ENCODE measurements at places on chromosomes 1 and 21.
A peak's percentile ranks its signal among the peaks of the same experiment; 100 is the strongest.

DNA sequence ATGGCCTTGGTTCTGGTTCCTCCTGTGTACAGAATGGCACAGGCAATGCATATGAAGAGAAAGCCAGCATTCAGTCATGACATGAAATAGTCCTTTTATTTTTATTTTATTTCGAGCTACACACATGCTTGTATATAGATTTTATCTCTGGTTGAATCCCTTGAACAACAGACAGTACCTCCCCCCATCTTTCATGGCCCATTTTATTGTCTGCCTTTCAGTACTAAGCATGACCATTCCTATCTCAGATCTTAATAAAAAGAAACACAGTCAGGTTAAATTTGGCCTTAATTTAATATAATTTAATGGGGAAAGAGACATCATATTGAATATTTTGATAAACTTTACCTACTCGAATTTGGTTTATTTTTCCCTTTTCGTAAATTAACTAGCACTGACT, 76.4 kb upstream of the VANGL1 start:
- no peak for DNase-seq

DNA sequence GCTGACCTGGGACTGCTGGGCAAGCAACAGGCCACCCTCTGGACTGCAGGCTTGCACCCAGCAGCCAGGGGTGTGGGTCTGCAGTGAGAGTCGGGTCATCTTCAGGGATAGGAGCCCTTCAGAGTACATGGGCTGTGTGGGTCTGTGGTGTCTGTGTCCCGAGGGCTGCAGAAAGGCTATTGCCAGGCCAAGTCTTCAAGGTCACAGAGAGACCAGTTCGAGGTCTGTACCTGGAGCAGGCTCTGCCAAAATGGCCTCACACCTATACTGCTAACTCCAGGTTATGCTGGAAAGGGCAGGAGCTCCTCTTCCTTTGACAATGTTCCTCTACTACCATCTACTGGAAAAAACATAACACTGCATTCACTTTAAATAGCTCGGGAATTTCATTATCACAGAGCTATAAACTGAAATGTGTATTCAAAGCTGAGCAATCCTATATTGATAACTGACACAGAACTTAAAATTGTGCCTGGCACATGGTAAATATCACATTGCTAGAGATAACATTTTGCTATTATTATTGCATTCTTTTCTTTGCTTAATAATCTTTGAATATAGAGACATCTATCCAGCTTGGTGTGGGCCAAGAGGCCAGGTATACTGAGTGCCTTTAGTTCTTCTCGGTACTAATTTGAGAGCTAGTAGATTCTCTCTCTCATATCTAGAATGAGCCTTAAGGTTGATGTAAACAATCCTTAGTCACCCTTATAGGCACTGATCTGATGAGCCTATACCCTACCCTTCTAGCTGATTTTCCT, 6.9 kb upstream of the DNAH14 start:
- DNase-seq, result peak; percentile 67

DNA sequence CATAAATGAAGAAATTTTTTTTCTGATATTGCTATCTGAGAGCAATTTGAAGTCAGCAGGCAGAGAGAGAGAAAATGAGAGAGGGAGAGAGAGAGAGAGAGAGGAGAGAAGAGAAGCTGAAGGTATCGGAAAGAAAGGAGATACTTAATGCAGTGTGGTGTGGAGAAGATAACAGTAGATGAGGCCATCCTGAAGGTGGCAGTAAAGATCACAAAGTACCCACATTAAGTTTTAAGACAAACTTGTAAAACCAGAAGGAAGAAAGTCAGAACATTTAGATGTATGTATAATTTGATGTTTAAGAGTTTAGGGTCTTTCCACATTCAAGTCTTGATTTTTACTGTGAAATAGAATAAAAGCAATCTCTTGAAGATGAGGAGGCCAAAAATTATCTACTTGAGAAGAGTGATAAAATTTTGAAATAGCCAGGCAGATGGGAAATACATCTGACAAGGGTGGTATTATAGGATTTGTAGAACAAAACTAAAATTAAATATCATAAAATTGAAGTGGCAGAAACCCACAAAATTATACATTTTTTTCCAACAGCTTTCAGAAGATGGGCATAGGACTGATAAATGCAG, 1753.4 kb downstream of the MRPL39 start:
- peak; percentile 2 for DNase-seq

DNA sequence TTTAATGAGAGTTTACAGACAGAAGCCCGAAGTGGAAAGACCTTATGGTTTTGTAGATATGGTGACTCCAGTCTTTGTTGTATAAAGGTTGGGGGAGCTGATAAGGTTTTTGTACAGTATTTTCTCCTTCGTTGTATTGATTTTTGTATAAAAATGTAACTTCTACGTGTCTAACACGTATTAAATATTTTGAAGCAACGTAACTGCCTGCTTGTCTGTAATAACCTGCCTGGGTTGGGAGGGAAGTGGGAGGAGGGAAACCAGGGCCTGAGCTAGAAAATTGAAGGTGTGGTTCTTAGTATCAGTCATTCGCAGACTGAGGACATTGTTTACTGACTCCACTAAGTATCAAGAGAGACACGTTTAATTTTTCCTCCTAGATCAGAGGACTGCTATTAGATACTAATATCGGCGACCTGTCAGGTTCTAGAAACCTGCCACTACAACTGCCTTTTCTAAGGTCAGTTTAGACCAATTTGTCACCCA, 2.2 kb downstream of the IER5 start:
- peak; percentile 40 for DNase-seq

GRCh38 chr1:206447792-206448191, 22.5 kb upstream of the IKBKE start:
- DNase-seq, result peak; percentile 60

DNA sequence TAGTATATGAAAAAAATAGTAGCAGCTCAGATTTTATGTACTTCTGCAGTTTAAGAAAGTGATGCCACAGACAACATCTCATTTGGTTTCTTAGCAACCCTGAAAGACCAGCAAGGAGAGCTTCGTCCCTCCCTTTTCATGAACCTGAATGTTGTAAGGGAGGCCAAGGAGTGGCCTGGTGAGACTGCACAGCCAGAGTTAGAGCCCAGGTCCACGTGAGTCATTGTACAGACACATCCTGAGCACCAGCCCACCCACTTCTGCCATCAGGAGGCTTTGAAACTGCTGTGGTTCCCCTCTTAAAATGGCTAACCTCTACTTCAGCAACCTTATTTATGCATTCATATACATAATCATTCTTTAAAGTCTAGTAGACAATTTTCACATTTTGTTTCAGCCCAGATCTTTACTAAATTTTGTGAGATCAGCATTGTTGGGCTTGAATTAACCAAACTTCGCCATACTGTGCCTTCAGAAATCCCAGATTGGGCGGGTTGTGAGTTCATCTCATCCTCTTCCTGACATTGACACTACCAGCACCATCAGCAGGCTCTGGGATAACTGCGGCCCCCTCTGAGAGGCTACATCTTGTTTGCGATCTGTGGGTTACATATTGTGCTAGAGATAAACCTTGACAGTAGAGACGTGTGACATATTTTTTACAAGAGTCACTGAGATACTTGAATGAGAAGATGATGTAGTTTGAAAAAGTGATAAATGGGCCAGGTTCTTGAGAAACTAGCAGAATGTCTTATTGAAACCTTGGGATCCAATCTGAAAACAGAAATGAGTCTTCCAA, 106.7 kb downstream of the CAMTA1 start:
- DNase-seq, result no peak

GRCh38 chr1:231357831-231358354, 19.8 kb downstream of the SPRTN start:
- DNase-seq, result peak; percentile 80

DNA sequence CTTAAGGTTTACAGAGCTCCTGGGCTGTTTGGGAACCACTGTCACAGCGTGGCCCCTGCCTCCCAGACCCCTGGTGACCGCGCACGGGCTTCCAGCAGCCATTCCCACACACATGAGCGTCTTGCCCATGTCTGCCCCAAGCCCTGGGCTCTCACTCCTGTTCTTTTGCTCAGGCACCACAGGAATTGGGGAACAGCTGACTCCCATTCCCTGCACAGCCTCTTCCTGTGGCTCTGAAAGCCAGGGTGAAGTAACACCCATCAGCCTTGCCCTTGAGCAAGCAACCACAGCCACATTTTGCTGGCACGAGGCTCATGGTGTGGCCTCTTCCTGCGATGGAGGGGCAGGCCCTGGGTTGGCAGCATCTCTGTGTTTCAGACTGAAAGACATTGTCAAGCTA, 14.3 kb upstream of the GPR157 start:
- DNase-seq, result no peak

GRCh38 chr21:16377857-16378256, 648.1 kb downstream of the USP25 start:
- no peak for DNase-seq

- DNase-seq, result no peak
These were observed 24.4 kb downstream of the BLZF1 start for GRCh38 chr1:169392406-169392805.

- DNase-seq, result no peak
These were observed 22.0 kb upstream of the RNF187 start for GRCh38 chr1:228465141-228465540.

GRCh38 chr1:214027498-214027897, 39.7 kb downstream of the PROX1 start:
- no peak for DNase-seq

GRCh38 chr21:16305686-16306085, 575.9 kb downstream of the USP25 start:
- no peak for DNase-seq

- DNase-seq, result no peak
These were observed 16.4 kb downstream of the RIMS3 start for GRCh38 chr1:40648928-40649591.

- DNase-seq, result peak; percentile 65
These were observed 486 bp downstream of the SLC27A3 start for GRCh38 chr1:153775458-153776327.
